Erythroblast (primary cell): ENCODE measurements at places on chromosomes 2 and 18.

DNA sequence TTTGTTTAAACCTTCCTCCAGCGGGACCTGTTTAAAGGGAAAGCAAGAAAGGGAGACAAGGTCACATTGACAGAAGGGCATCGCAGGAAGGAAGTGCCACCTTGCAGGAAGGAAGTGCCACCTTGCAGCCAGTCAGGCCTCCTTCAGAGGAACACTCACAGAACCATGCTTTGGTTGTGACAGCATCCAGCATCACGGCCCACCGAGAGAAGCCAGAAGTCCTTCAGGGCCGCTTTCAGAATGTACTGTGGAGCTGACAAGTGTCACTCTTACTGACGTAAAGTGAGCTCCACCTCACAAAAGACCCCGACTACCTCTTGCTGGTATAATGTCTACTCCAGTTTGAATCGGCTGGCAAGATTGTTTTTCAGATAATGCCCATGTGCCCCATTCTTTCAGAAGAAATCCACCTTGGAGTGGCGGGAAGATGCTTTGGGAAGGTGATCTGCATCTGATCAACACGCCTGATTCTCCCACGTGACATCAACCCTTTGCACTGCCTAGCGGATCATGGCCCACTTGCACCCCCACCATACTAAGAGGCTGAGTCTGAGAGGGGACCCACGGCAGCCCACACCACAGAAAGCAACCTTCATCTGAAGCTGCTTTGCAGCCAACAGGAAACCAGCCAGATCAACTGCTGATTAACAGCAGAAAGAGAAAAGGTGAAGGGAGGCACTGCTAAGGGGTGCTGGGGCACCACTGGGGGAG lies 99.8 kb downstream of the UXS1 start:
- no peak for DNase-seq

GRCh38 chr2:1610096-1610485 lies 134.2 kb downstream of the PXDN start:
- no peak for DNase-seq

DNA sequence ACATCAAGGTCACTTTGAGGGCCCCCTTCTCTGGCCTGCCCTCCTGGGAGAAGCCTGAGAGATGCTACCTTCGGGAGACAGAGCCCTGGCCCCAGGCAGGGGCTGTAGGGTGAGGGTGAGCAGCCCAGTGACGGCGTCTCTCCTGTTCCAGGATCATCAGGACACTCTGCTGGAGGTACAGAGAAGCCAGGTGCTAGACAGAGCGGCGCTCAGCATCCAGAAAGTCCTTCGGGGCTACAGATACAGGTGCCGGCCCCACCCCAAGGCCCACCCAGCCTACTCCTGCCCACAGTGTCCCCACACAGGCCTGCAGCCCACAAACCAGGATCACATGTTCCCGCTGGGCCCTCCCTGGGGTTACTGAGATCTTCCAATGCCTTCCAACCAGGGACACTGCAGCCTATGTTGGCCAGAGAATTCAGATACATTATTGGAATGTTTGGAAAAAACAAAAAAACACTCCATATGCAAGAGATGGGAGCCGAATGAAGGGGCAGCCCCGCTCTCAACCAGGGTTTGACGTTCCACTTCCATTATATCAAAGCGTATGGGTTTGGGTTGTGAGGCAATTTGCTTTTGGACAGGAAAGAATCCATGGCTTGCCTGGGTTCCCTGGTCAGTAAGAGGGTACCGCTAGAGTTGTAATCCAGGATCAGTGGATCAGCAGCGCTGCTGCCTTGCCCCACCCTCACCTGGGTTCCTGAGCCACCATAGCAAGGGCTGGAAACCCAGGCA lies 49.5 kb upstream of the GPR17 start:
- DNase-seq = no peak

GRCh38 chr18:52237551-52237950 lies 102.4 kb upstream of the DCC start:
- no peak for DNase-seq

DNA sequence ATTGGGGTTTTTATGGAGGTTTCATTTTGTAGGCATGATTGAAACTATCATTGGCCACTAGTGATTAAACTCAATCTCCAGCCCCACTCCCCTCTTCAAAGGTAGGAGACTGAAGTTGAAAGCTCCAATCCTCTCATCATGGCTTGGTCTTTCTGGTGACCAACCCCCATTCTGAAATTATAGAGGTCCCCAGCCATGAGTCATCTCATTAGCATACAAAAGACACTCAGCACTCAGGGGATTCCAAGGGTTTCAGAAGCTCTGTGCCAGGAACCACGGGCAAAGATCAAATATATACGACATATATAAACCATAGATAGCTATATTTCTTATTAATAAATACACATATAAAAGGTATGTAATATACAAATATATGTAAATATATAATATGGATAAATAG lies 256.0 kb upstream of the POU3F3 start:
- no peak for DNase-seq

GRCh38 chr2:147030966-147031720 lies 813.7 kb upstream of the ACVR2A start:
- DNase-seq = no peak

GRCh38 chr2:128362176-128362888 lies 43.7 kb upstream of the HS6ST1 start:
- DNase-seq = no peak

GRCh38 chr2:178589335-178589734 lies 109.1 kb downstream of the PLEKHA3 start:
- no peak for DNase-seq

- peak; percentile 22 for DNase-seq
Measured at GRCh38 chr2:190121971-190122370, 59.4 kb upstream of the MSTN start.

DNA sequence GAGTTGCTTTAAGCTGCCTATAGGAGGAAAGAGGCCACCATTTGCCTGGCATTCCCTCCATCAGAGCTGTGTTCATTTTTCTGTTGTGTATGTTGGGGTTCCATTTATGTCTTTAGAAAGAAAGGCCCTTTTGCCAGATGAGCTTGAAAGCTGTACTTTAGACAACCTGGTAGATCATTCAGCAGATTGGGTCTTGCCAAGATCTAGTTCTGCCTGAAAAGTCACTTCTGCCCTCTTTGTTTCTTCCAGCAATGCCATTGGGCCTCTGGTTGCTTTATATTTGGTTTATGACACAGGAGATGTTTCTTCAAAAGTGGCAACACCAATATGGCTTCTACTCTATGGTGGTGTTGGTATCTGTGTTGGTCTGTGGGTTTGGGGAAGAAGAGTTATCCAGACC lies 14.4 kb downstream of the SLC20A1 start:
- no peak for DNase-seq

- no peak for DNase-seq
Measured at GRCh38 chr2:130759906-130760753, 4.8 kb downstream of the AMER3 start.

DNA sequence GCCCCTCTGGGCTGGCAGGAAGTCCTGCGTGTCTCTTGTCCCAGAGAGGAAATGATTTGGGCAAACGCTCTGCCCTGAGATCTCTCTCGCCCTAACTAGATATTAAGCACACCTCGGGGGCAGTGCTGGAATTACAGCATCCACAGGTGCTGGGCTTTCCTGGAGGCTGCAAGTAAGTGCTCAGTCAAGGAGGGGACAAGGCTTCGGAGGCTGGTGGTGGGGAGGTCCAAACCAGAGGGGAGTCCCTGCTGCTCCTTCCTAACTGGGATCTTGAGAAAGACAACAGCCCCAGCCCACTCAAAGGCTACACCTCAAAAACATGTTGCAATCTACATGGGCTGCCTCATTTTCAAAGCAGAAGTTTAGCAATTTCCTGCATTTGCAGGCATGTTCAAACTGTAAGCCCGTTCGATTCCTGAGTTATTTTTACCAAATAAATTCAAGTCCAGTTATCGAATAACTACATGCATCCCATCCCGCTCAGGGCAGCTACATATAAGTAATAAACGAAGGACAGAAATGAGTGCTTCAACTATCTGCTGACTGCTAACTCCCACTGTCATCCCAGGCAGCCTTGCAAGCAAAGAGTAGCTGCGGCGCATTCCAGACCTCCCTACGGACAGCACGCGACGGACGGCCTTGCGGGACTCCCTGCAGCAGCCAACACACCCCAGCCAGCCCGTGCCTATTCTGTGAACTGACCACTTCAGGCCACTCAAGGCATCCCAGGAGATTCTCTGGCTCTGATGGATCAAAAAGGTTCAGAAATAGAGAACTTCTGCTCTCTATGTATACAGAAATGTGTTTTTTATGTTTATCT lies 27.5 kb downstream of the ZNF516 start:
- no peak for DNase-seq
